ENCODE measurements at places on chromosomes 5 and 9.

DNA sequence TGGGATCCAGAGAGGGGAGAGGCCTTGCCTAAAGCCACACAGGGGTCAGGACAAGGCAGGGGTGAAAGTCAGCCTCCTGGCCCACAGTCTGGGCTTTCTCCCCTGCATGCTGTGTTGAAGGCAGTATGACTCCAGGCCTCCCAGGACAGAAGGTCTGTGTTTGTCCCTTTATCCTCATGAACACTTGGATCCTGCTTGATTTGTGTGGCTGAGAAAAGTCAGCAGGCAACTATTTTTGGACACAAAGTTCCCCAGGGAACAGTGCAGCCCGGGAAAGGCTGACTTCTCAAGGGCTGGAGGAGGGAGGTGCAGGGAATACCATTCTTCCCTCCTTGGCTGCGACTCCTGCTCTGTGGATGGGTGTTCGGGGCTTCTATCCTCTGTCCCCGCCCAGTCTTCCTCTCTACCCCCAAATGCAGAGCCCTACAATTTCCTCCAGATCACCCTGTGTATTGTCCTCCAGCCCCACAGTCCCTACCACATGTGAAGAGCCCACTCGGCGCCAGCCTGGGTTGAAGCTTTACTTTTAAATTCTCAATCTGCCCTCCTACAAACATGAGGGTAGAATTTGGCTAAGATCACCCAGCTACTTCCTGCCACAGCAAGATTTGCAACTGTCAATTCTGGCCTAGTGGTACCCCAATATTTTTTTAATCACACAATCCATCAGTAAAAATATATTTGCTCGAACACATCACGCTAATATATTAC is 4.1 kb downstream of the AKNA start:
- DNase-seq = peak; percentile 81

DNA sequence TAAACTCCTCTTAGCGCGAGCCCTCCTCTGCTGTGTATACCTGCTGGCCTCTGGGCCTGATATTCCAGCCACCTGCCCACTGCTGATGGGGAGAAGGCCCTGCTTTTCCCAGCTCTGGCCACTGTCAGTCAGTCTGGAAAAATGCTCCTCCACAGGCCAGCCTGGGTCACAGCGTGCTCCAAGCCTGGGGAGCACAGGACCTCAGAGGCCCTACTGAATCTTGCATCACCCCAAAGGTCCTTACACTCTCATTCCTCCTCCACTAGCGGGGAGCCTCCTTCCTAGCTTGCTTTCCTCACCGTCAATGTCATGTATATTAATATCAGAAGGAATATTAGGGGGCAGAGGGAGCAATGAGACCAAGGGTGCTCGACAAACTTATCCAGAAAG is 73.7 kb downstream of the SHB start:
- no peak for DNase-seq

DNA sequence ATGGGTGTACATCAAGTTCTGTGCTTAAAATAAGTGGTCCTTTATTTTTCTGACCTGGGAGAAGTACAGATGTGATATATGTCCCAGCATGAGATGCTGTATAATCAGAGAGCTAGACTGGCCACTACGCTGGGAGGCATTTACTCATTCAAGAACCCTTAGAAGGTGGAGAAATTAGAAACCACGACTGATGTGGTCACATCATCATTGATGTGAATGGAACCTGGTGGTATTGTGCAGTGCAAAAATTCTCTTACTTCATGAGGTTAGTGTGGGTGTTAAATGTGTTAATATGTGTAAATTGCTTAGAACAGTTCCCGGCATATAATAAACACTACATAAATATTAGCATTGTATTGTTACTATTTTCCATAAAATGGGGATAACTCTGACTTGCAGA is 69.5 kb upstream of the CKMT2 start:
- DNase-seq = no peak

- DNase-seq = no peak
These were observed 13.5 kb upstream of the DRD1 start for GRCh38 chr5:175457466-175457865.

- DNase-seq = no peak
These were observed 168.9 kb downstream of the MUSK start for GRCh38 chr9:110837401-110838005.

GRCh38 chr9:113712053-113712452 is 164.1 kb upstream of the ZNF618 start:
- peak; percentile 60 for DNase-seq

GRCh38 chr9:127586537-127586936 is 25.5 kb upstream of the STXBP1 start:
- DNase-seq = peak; percentile 84

DNA sequence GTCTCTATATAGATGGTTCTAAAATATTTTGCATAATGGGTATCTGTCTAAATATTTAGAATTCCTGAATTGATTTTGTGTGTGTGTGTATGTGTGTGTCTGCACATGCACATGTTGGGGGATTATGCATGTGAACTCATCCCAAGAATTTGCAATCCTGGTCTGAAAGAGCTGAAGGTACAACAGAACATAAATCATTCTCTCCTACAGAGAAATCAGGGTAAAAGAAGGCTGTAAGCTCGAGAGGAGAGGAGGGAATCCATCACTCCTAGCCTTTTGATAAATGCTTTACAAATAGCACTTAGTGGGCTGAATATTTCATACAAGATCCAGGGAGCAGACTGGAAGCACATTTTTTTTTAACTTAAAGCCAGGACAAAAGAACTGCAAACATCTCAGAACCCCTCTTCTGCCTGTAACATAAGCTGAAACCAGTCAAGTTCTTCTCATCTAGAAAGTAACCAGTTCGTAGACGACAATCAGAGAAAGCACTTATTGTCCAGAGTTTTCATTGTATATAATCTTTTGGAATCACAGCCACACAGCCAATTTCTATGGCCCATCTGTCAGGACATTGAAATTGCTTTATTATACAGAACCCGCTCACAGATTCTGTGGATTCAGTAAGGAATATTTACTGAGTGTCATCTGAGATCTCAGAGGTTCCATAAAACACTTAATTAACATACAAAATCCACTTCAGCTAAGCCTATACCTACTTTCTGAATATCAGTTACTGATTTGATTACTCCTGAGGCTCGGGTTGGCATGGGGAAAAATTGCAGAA is 541.4 kb upstream of the ZNF462 start:
- DNase-seq = no peak

GRCh38 chr9:35385042-35385441 is 104.9 kb upstream of the RUSC2 start:
- DNase-seq = peak; percentile 73

DNA sequence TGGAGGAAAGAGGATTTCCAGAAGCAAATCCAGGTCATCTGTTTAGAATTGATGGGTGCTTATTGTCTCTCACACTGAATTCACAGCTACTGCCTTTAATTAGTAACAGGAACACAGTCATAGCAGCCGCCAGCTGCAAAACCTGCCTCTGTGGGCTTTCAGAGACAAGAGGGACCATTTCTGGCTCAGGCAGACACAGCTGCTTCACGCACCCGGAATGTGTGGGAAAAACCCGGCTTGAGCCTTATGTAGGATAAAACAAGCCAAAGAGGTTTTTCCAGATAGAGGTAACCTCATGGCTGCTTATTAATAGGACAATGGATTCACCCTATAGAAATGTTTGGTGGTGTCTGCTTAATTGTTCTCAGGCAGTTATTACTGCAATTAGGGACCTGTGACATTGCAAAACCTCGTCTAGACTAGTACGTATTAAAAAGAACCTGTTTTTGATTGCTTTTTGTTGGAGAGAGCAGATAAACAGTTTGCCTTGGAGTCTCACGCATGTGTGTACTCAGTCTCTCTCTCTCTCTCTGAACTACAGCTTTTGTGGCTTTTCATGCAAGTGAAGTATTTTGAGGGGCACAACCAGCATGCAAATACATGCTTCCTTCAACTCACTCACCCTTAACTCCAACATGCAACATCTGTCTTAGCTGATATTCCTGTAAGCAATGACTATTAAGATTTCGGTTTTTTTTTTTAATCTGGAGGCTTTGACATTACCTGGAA is 302.7 kb downstream of the PLK2 start:
- DNase-seq = peak; percentile 43

- DNase-seq = peak; percentile 20
These were observed 85.4 kb downstream of the SLC1A3 start for GRCh38 chr5:36691696-36692371.

DNA sequence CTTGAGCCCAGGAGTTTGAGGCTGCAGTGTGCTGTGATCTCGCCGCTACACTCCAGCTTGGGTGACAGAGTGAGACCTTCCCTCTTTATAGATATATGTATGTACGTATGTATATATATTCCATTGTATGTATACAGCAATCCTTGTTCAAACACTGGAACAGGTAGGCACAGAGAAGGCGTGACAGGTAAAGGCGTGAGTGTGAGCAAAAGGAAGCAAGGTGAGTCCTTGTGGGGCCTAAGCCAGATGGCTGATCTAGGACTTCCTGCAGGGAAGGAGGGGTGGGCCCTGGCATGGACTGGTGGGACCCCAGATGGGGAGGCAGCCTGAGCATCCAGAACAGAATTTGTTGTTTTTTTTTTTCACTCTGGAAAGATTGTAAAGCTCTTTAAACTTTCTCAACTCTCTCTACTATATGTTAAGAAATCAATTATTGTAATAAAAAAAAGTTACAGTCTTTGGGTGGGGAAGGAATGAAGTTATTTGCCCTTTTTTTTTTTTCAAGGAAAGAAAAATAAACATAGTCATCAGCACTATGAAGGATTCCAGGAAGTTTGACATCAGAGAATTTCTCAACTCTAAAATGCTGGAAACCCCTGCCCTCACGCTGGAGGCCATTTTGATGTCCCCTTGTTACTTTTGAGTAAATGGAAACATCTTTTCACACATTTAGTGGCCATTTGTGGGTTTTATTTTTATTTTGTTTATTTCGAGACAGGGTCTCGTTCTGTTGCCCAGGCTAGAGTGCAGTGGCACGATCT is 38.9 kb upstream of the STXBP1 start:
- DNase-seq = peak; percentile 91

DNA sequence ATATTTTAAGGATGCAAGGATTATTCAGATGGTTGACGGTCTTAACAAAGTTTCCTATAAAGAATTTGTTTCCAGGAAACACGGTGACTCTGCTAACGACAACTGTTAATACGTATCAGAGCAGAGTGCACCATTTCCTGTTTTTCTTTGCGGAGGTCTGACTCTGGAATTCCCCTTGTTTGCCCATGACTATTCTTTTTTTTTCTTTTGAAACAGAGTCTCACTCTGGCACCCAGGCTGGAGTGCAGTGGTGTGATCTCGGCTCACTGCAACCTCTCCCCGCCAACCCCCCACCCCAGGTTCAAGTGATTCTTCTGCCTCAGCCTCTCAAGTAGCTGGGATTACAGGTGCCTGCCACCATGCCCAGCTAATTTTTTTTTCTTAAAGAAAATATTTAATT is 115.9 kb downstream of the CDC42SE2 start:
- DNase-seq = peak; percentile 57

GRCh38 chr9:89862316-89862715 is 257.5 kb downstream of the GADD45G start:
- no peak for DNase-seq

DNA sequence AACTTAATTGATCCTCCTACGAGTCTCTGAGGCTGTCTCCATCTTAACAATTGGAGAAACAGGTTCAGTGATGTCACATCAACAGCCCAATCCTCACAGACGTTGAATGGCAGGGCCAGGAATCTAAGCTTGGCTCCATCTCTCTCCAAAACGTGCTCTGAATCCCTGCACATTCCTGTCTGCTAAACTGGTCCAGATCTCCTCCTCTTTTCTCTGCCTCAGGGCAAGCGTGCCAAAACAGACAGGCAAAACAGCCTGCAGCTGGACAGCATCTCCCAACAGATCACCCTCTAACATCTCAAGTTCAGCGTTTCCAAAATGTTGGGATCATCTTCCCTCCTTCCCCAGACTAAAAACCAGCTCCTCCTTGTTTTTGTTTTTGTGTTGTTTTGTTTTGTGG is 6.6 kb downstream of the FBP1 start:
- DNase-seq = peak; percentile 62

DNA sequence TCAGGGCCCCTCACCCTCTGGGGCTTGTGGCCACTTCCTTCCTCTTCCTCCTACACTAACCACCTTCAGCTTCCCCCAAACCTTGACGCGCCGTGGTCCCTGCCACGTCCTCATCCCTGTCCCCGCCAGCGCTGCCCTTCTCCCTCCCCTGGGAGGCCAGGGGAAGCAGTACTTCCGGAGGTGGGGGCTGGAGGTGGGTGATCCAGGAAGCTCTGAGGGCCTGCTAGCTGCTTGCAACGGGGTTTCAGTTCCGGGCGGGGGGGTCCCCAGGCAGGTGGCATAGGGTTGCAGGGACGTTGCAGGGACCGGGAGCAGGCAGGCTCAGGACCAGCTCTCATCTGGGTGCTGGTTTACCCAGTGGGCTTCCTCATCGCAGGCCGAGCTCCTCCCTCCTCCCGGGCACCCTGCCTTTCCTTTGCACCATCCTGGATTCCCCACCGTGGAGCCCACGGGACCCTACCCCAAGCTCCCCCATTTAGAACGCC is 70.0 kb downstream of the RXRA start:
- DNase-seq = no peak

DNA sequence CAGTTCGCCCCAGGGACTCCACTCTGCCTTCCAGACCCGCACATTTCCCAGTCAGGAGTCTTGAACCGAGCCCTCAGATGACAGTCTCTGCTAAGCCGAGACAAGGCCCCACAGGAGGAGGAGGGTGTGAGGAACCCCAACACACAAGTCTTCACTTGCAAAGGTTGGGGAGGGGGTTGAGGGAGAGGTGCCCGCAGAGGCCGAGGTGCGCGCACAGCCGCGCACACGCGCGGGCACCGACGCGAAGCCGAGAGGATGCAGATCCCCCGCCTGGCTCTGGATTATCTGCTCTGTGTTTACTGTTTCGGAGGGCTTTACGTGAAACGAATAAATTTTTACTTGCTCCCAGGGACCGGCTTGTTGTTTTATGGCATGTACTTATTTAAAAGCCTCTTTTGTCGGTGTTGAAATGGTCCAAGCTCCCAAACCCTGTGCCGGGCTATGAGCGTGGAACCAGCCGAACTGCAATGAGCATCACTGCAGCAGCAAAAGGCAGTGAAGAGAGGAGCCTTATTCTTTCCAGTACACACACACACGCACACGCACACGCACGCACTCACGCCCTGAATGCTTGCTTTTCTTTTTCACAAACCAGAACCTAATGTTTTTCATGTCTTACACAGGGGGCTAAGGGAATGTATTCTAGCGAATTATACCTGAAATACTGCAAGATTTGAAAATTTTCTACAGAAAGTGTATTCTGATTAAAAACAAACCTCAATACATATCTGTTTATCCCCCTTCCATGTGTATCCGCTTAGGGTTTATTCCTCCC is 297.7 kb downstream of the PARP8 start:
- DNase-seq = no peak

GRCh38 chr9:10946676-10947410 is 334.0 kb upstream of the PTPRD start:
- no peak for DNase-seq
